Transverse colon (tissue), 4 donors: ENCODE measurements at places on chromosomes 11 and 22. TPM values are rescaled to one million over a fixed set of nuclear protein-coding genes. Genes with fewer than 3 reads are reported as not detected.

The INPP5J gene
- total RNA-seq, result 51.2 TPM

The SCUBE2 gene
- 20.0 TPM for total RNA-seq

The DYNC2H1 gene
- 4.9 TPM for total RNA-seq

DNA sequence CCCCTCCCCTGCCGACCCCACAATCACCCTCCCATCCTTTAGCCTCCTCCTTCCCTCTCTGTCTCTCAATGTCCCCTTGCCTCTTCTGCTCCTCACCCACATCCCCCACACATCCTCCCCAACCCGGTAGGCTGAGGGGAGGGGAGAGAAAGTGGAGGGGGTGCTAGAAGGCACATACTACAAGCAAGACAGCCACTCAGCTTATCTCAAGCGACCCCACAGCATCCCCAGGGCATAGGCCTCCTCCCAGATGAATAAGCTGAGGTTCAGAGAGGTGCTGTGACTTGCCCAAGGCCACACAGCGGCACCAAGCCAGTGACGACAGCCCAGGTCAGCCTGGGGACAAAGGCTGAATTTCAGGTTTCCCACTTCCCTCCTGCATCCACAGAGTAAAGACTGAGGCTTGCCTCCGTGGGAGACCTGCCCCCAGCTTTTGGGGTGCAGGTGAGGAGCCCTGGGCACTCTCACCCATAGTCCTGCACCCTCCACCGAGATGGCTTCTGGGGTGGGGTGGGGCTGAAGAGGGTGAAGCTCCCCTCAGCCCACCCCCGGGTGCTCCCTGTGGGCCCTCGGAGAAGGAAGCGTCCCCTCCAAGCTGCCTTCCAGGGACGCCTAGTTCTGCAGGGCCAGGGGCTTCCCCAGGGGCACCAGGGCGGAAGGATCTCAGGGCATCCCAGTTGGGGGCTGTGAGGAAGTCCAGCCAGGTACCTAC lies 511 bp downstream of the RAC2 start:
- H3K36me3 ChIP-seq, result no peaks in the 10 kb centered on the region
- peak overlapping the region; percentile 76 for H3K27ac ChIP-seq

- DNase-seq, result no peak
- H3K4me3 ChIP-seq, result no peak overlapping the region
- peaks cover 19% of the 10 kb centered on the region for H3K4me1 ChIP-seq
- H3K27me3 ChIP-seq, result no peaks in the 10 kb centered on the region
- no peaks in the 10 kb centered on the region for H3K36me3 ChIP-seq
- H3K27ac ChIP-seq, result peak overlapping the region; percentile 56
Observed at GRCh38 chr11:14676068-14676467, 32.5 kb downstream of the PDE3B start.

- peaks cover 5% of the 10 kb centered on the region for H3K27me3 ChIP-seq
- no peak for DNase-seq
- no peaks in the 10 kb centered on the region for H3K36me3 ChIP-seq
- no peak overlapping the region for H3K4me3 ChIP-seq
- H3K4me1 ChIP-seq, result no peaks in the 10 kb centered on the region
Observed at GRCh38 chr11:116162886-116163230, 609.9 kb downstream of the BUD13 start.

DNA sequence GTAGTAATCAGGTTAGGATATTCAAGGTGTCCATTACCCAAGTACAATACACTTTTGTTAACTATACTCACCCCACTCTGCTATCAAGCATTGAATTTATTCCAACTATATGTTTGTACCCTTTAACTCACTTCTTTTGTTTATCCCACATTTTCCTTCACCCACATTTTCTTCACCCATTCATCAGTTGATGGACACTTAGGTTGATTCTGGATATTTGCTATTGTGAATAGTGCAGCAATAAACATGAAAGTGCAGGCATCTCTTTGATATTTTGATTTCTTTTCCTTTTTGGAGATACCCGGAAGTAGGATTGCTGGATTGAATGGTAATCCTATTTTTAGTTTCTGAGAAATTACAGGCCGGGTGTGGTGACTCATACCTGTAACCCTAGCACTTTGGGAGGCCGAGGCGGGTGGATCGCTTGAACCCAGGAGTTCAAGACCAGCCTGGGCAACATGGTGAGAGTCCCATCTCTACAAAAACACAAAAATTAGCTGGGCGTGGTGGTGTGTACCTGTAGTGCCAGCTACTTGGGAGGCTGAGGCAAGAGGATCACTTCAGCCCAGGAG lies 6.5 kb downstream of the TMEM25 start:
- DNase-seq, result no peak
- no peak overlapping the region for H3K4me3 ChIP-seq
- H3K4me1 ChIP-seq, result no peaks in the 10 kb centered on the region
- no peak overlapping the region for H3K27ac ChIP-seq
- no peaks in the 10 kb centered on the region for H3K36me3 ChIP-seq

GRCh38 chr11:119942583-119943297 lies 195.2 kb downstream of the TRIM29 start:
- H3K27ac ChIP-seq, result no peak overlapping the region
- no peaks in the 10 kb centered on the region for H3K4me1 ChIP-seq
- no peak overlapping the region for H3K4me3 ChIP-seq
- H3K36me3 ChIP-seq, result no peaks in the 10 kb centered on the region
- no peak for DNase-seq
- H3K27me3 ChIP-seq, result no peaks in the 10 kb centered on the region

- no peak overlapping the region for H3K27ac ChIP-seq
- no peak overlapping the region for H3K4me3 ChIP-seq
- no peaks in the 10 kb centered on the region for H3K27me3 ChIP-seq
- H3K36me3 ChIP-seq, result peaks cover 28% of the 10 kb centered on the region
Observed at GRCh38 chr11:113351480-113351879, 36.1 kb upstream of the ANKK1 start.

DNA sequence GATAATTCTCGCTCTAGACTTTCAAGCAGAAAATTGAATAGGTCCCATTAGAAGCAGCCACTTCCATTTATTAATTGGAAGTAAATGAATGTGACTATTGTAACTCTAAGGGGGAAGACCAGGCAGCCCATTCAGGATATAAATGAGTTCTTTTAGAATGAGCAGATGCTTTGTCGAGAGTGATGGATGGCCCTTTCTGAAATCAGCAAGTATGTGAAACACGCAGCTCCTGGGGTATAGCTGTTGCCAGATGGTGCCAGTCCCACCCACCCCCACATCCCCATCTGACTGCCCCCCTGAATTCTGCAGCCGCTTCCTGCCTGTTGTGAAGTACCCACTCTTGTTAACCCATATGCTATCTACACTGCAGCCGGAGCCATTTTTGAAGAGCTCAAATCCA lies 3.7 kb downstream of the SLC15A3 start:
- H3K27me3 ChIP-seq, result no peaks in the 10 kb centered on the region
- H3K36me3 ChIP-seq, result no peaks in the 10 kb centered on the region
- no peak overlapping the region for H3K27ac ChIP-seq
- no peaks in the 10 kb centered on the region for H3K4me1 ChIP-seq

DNA sequence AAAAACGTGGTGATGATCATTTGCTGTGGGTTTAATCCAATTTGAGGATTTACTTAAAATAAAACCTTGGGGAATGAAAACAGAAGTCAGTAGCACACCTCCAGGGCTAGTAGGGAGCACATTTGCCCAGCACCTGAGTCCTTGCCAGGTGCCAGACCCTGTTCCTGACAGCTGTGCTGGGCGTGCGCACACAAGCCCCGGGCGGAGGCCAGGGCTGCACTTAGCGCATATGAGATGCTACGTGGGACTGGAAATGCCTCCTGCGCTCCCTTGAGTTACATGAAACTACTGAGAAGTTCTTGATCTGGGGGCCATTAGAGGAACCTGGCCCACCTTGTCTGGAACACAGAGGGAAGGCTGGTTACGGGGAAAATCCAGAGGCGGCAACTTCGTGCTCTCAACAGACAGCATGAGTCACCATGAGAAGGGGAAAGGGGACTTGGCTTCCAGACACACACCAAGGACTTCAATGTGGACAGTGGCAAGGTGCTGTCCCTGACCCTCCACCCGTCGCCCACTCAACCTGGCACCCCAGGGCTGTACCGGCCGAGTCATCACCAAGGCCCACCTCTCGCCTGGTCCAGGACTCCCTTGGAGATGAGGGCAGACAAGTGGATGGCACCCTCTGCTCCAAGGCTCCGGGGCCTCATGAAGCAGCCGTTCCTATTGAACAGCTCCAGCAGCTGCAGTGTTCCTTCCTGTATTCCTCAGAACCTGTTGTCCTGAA lies 1468.6 kb downstream of the BRD1 start:
- no peaks in the 10 kb centered on the region for H3K4me1 ChIP-seq
- no peak overlapping the region for H3K27ac ChIP-seq
- no peaks in the 10 kb centered on the region for H3K36me3 ChIP-seq
- no peak overlapping the region for H3K4me3 ChIP-seq
- H3K27me3 ChIP-seq, result no peaks in the 10 kb centered on the region
- DNase-seq, result no peak
